NCI-H2107 (cell line): ENCODE measurements at places on chromosomes 11 and 22.
A peak's percentile ranks its signal among the peaks of the same experiment; 100 is the strongest.

GRCh38 chr11:6545917-6546605, 49.0 kb downstream of the DNHD1 start:
- no peak for DNase-seq

GRCh38 chr11:70173018-70173417, 30.1 kb upstream of the FADD start:
- DNase-seq: no peak

- DNase-seq: no peak
Observed at GRCh38 chr11:701741-702461, 4.1 kb upstream of the EPS8L2 start.

DNA sequence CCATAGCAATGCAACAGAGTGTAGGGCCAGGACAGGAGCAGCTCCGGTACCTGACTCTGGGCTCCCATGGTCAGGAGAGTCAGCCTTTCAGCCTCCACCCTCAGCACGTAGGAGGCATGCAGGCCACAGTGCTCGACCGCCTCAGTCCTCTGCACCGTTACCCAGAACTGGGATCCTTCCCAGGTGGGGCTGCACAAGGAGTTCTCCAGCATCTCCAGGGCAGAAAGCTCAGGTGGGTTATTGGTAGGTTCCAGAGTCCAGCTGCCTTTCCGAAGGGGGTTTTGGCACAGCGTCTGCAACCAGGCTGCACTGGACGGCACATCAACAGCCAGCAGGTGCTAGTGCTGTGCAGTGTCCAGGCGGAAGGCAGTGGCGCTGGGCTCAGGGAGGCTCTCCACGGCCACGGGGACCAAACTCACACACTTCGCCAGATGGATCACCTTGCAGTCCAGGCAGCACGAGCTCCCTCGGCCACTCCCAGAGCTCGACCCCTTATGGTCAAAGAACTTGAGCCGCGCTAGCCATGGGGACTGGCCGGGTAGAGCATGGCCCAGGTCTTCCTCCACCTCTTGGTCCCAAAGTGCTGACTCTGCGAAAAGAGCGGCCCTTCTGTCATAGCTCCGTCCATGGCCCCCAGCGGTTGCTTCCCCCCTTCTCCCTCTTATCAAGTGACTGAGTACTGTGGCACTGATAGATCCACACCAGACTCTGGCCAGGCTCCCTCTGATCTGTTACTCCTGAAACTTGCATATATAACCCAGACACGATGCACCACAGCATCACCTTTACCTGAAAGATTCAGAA, 6.9 kb upstream of the PHOX2A start:
- no peak for DNase-seq

DNA sequence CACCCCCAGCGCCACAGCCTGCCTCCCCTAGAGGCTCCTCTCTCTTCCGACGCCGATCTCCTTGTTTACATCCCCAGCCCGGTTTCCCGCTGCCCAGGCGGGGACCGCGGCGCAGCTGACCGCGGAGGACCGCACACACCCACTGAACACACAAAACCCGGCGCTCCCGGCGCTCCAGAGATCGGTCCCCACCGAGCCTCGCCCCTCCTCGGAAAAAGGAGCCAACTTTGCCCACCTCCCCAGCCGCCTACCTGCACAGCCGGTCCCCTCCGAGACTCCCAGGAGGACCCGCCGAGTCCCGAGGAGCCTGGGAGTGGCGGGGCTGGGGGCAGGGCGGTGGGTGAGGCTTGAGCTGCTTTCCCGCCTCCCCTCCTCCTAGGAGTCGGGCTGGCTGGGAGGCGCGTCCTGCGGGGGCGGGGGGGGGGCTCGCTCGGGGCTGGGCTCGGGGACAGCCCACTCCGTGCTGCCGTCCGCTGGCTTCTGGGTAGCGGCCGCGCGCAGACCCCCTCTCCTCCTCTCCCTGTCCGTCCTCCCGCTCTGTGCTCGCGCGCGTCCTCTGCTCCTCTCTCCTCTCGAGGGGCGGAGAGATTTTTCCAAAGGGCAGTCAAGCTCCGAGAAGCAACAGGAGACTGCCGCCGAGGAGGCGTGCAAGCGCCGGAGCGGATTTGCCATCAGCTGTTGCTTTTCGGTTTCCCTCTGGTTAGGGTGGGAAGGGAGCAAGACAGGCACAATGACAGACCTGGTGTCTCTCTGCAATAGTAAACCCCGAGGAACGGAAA, at the start of gene FXYD6:
Gene FXYD6 (minus strand): TSS at position 318 of the 779 bp plus-strand sequence. CDS start 33,882 bp downstream, outside the sequence.
- peak; percentile 64 for DNase-seq

DNA sequence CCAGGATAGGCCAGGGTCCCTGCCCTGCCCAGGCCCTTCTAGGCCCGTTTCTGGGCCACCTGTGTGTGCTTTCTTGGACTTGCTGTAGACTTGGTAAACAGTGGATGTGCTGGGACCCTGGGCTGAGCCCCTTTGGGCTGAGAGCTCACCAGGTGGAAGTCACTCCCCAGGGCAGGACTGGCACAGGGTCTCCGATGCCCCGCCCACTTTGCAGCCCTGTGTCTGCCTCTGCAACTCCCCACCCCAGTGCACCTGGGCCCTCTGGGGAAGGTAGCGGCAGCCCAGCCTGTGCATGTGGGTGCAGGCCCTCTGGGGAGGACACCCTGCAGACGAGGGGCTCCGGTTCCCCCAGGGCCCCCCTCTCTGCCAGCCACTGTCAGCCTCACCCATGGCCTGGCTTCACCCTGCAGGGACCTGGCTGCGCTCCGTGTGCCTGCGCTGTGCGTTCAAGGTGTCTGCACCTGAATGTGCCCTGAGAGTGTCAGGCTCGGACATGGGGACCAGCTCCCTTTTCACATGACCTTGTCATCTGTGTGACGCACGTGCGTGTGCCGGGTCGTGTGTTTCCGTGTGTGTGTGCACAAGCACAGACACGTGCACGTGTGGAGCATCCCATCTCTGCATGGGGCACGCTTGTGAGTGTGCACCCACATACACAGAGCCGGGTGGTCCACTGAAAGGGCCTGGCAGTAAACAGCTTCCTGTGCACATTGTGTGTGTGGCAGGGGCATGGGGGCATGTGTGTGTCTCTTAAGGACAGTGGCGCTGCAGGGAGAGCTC, 118.5 kb downstream of the KCNQ1OT1 start:
- no peak for DNase-seq

- DNase-seq: peak; percentile 13
Observed at GRCh38 chr11:77046060-77046501, 11.9 kb downstream of the B3GNT6 start.

DNA sequence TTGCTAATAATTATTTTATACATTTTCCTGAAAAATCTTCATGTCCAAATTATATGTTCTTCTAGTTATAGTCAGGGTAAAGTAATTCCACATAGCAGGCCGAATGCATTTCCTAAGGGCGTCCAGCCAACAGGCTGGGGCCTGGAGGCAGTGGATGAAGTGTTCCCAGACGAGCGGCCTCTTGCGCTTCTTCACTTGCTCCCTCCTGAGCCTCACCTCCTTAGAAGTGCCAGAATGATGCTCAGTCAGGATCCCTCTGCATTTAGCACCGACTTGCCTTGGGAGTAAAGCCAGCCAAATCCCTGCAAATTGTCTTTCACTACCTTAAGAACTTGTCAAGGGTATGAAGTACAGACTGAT, 1.5 kb downstream of the OLFML1 start:
- no peak for DNase-seq

GRCh38 chr22:22235558-22235957, 9.0 kb upstream of the VPREB1 start:
- no peak for DNase-seq
